Germinal center (tissue), 1 donor: ENCODE measurements at places on chromosomes 6 and 20.

DNA sequence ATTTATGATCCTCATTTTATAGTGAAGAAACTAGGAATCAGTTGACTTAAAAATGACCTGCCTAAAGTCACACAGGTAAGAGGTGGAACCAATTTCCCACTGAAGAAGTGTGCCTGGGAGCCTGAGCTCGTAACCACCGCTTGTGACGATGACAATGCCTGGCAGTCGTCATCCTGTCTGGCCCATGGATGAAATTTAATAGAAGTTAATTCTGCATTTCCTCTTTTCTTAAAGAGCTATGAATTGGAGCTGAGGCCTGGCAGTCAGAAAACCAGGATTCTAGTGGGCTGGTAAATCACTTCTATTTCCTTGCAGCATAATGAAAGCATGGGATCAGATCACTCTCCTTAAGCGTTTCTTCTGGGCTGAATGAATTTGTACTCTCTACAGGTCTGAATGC is 200.0 kb upstream of the SGK1 start:
- DNase-seq: no peak

DNA sequence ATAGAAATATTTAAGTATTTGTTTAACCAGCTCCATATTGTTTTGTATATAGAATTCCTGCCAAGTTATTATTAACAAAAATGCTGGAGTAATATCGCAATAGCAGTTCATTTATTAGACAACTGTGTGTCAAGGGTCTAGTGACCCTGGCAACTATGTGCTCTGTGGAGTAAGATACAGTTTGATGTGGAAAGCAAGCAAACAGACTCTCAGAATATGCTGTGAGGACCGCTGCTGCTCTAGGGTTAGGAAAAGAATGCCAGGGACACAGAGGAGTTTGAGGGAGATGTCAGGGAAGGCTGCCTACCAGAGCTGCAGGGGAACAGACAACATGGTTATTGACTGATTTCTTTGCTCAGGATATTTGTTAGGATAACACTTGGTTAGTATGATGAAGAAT is 71.2 kb downstream of the HIVEP1 start:
- no peak for DNase-seq

DNA sequence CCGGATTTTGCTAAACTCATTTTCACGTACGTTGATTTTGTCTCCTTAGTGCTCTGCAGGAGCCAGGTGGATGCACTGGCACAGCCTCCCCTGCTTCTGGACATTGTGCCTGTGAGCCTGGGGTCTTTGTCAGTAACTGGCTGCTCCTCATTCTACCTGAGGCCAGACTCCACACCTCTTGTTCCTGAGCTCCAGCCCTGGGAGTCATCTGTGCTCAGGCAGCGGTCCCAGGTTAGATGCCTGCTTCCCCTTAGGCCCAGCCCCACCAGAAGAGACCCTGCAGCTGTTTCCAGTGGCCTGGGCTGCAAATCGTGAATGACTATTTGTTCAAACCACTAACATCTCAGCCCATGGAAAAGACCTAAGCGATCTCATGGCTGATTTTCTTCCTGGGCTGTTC is 129.1 kb downstream of the ERMARD start:
- no peak for DNase-seq

- no peak for DNase-seq
Measured at GRCh38 chr20:57280221-57280620, 13.8 kb upstream of the BMP7 start.

GRCh38 chr6:166743406-166744222 is 116.6 kb upstream of the RPS6KA2 start:
- DNase-seq: no peak

DNA sequence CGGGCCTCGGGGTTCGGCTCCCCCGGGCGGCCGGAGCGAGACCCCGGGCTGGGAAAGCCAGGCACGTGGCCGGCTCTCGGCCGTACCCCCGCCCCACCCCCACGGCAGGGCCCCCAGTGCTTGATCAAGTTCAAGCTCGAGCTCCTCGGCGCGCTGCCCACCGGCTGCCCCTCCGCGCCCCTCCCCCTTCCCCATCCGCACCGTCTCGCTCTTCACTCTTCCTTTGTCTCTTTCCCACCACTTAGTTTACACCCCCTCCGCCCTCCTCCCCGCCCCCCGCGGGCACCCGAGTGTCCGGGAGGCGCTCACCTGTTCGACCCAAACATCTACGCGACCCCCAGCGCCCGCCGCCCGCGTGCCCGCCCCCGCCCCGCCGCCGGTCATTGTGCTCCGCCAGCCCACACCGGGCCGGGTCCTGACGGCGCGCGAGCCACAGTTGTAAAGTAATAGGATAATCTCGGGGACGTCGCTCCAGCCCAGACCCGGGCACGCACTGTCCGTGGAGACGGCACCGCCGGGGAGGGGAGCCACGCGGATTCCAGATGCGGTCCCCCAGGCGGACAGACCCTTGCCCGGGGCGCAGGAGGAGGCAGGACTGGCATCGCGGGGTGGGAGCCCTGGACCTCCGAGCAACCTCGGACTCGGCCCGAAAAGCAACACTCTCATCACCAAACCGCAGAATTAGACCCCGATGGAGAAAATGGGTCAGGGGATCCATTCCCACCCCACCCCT is 100.7 kb downstream of the NOL4L start:
- no peak for DNase-seq

DNA sequence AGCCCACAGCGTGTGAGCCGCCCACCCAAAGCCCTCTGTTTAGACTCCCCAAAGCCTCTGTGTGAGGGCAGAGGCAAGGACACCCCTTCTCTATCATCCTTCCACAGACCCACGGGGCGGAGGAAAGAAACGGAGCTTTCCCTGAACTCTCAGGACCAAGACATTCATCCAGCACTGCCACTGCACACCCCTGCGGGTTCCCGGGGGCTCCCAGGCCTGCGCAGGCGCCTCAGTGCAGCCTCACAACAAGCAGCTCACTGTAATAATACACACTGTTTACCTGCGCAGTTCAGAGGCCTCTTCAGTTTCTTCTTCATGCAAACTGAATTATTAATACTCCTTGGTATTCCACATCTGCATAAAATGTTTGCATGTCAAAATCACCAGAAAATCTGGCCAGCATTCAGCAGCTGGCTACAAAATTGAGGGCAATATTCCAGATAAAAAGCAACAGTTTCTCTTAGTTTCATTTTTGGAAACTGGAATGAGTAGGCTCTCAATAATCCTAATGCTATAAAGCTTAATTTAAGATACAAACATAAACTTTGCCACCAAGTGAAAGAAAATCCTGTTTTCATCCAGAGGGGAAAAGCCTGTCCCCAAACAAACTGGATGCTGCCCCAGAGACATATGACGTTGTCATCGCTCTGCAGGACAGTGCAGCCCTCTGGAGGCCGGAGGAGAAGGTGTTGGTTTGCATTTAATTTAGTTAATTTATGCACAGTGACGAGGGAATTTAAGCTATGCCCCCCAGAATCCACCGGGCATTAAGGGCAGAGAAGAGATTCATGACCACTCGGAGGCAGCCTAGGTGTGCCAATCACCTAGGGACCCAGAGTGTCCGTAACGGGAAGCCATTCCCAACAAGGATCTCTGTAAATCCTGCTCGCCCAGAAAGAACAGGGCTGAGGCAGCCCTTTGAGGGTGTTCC is 45.3 kb downstream of the NINL start:
- DNase-seq: peak; percentile 60

DNA sequence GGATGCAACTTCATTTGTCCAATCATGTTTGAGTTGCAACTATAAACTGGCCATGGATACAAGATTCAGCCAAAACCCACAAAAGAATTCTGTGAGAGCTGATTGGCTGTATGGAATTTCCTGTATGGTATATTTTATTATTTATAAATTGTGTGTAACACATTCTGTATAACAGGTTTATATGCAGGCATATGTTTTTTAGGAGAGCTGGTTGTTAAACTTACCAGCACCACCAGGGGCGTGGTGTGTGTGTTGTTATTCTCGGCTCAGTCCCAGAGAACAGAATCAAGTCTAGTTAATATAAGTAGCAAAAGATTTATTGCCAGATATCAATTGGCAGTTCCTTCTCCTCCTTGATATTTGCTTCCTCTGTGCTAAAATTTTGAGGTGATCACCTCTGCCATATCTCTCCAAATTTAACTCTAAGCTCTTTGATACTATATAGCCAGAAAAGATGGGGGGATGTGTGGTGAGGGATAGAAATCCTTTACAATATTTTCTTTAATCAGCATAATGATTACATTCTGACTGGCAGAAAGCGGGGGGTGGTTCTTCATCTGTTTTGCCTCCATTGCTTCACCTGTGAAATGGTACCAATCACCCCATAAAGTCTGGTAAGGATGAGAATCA is 22.9 kb downstream of the CNBD2 start:
- DNase-seq: peak; percentile 41

DNA sequence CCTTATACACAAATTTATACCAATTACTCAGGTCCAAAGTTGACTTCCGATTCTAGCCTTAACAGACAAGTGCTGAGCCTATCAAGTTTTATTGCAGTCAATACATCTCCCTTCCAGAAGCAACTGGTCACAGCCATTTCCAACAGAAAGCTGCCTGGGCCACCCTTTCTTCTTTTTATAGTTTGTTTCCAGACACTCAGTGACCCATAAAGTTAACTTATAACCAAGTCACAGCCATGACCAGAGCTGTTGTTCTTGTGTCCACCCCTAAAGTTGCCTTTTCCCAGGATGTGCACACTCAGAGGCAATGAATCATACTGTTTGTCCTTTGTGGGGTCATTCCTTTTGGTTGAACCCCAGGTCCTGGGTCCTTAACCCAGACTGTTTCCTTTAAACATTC is 89.9 kb downstream of the CD83 start:
- no peak for DNase-seq

DNA sequence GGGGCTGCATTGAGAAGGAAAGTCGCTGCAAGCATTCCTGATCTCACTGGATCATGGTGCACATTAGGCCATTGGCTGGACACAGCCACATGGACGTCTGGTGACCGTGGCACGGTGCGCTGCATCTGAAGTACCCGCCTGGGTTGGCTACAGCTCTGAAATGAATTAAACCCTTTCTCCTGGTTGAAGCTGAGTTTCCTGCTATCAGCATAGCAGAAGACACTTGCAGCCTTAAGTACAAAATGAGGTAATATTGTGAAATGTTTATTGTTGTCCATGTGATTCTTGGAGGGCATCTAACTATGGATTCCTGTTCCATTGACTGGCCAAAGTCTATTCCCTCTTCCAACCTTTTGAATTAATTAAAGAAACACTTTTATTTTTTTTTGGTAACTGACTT is 89.8 kb upstream of the ADTRP start:
- DNase-seq: no peak

DNA sequence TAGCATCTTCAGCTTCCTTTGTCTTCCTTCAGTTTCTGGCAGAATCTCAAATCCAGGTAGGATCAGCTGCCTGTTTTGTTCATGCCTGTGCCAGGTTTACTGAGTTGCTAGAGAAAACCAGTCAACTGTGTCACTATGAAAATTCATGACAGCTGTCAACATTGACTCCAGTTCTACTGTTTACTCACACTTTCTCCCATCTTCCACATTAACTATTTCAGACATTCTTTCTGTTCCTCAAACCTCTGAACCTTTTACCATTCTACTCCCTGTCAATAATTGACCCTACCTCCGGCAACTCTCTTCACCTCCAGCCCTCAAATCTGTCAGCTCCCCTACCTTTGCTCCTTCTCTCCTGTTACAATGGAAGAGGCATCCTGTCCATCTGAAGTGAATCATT is 8.5 kb downstream of the ENPP4 start:
- DNase-seq: peak; percentile 8

DNA sequence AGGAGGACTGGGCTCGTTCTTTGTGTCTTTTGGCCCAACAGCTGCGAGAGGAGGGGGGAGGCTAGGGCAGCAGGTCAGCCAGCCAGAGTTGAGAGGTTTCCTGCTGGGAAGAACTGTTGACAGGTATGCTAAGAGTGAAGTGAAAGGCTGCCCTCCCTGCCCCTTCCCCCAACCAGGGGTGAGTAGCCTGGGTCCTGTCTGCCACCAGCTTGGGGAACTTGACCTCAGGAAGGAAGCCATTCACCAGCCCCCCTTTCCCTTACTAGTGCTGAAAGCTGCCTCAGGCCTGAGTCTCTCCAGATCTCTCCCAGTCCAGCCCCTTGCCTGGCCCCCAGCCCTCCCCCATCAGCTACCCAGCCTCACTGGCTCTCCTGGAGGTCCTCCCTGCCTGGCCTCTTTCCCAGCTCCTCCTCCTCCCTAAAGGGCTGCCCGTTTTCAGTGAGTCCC is 20.7 kb upstream of the ZNF76 start:
- DNase-seq: no peak

- peak; percentile 4 for DNase-seq
Measured at GRCh38 chr6:80003826-80004172, 650 bp upstream of the TTK start.

DNA sequence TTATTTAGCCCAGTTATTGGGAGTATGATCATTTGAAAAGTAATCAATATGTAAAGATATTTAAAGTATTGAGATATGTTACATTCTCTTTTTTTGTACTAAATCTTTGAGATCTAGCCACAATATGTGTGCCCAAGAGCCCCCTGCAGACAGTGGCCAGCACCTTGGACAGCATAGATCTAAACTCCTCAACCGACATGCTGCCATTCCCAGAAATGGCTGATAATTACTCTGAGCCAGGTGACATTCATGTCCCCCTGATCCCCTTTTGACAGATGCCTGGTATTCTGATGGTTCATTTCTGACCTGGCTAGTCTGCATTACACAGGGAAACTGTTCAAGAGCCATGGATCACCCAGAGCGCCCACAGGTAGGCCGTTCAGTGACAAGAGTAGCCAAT is 177.1 kb downstream of the ZDHHC14 start:
- DNase-seq: no peak

- DNase-seq: no peak
Measured at GRCh38 chr20:37977786-37978185, 55.5 kb downstream of the TTI1 start.

- DNase-seq: no peak
Measured at GRCh38 chr6:55082021-55082420, 92.3 kb upstream of the HCRTR2 start.

GRCh38 chr20:34410336-34410735 is 47.3 kb downstream of the ITCH start:
- no peak for DNase-seq

DNA sequence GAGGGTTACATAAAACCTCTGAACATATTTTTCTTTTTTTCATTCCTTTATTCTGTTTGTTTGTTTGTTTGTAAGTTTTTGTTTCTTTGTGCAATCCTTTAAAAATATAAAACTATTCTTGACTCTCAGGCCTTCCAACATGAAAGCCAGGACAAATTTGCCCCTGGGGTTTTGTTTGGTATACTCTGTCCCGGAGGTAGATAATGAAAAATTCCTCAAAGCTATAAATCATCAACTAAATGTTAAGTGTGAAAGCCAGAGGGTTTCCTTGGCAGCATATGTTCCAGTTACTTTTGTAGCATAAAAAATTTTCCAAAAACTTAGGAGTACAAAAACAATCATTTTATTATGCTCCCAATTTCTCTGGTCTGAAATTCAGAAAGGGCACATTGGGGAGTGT is 1084.3 kb upstream of the GJE1 start:
- no peak for DNase-seq

GRCh38 chr6:11626356-11626755 is 88.8 kb downstream of the TMEM170B start:
- no peak for DNase-seq

GRCh38 chr6:35184580-35185301 is 29.0 kb upstream of the SCUBE3 start:
- no peak for DNase-seq

- no peak for DNase-seq
Measured at GRCh38 chr20:2919518-2920245, 46.4 kb downstream of the PTPRA start.
